ENCODE measurements at places on chromosomes 5 and 9. TPM values are rescaled to one million over a fixed set of nuclear protein-coding genes. Genes with fewer than 3 reads are reported as not detected.

DNA sequence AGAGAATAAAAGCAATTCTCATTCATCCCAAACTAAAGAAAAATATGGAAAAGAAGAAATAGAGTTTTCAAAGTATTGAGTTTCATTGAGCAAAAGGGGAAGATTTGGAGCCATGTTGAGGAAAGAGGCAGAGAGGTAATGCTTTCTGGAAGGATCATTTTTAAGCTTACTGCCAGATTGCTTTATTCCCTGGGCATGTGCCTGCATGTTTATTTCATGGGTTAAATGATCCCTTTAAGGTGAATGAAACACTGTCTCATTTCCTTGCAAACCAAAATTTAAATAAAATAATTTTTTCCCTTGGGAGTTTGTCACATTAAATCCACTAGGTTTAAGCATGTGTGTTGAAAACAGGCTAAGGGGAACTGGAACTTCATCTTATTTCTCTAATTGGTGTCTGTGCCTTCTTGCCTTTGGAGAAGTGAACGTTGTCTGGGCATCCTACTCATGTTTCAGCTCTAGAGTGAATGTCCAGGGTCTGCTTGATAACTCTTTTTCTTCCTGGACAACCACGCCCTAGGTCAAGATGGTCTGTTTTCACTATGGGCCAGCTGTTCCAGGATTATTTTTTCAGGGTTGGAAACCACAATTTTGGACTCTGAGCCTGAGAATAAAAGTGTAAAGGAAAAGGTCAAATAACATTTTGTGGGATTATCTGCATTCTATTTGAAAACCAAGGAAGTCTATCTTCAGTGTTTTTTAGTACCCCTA is 114.1 kb upstream of the ELL2 start:
- no peak for DNase-seq
- no peaks in the 10 kb centered on the region for H3K36me3 ChIP-seq
- H3K4me3 ChIP-seq = no peak overlapping the region
- H3K27ac ChIP-seq = no peak overlapping the region
- no peaks in the 10 kb centered on the region for H3K4me1 ChIP-seq

GRCh38 chr9:95516734-95517558 is at the start of gene PTCH1:
Gene PTCH1, minus strand, starts transcription at chr9:95516971.
- H3K4me1 ChIP-seq = peaks cover 33% of the 10 kb centered on the region
- H3K4me3 ChIP-seq = peak within 1 kb of the TSS; percentile 99

GRCh38 chr5:116451905-116452450 is 122.6 kb downstream of the SEMA6A start:
- no peaks in the 10 kb centered on the region for H3K36me3 ChIP-seq
- no peak for DNase-seq
- H3K27me3 ChIP-seq = no peaks in the 10 kb centered on the region
- no peaks in the 10 kb centered on the region for H3K4me1 ChIP-seq

GRCh38 chr5:176405656-176406435 is 10.5 kb downstream of the CLTB start:
- no peak overlapping the region for H3K4me3 ChIP-seq
- H3K4me1 ChIP-seq = peaks cover 7% of the 10 kb centered on the region
- no peak overlapping the region for H3K27ac ChIP-seq
- H3K27me3 ChIP-seq = no peaks in the 10 kb centered on the region

MTAP gene
- total RNA-seq = 44.7 TPM

DNA sequence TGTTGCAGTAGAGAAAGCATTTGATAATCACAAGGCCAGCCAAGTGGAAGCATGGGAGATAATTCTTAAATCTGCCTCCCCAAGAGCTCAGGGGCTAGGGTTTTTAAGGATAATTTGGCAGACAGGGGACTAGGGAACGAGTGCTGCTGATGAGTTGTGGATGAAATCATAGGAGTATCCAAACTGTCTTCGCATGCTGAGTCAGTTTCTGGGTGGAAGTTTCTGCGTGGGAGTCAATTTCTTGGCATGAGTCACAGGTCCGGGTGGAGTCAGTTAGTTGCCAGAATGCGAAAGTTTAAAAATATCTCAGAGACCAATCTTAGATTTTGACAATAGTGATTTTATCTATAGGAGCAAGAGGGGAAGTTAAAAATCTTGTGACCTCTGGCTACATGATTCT is 112.6 kb downstream of the TMC1 start:
- no peak for DNase-seq
- H3K27ac ChIP-seq = no peak overlapping the region
- H3K4me3 ChIP-seq = no peak overlapping the region
- no peaks in the 10 kb centered on the region for H3K4me1 ChIP-seq
- H3K36me3 ChIP-seq = no peaks in the 10 kb centered on the region

IFNA21 gene
- not detected for total RNA-seq

GRCh38 chr9:7454624-7455023 is 345.0 kb downstream of the DMAC1 start:
- peaks cover 6% of the 10 kb centered on the region for H3K36me3 ChIP-seq
- no peak overlapping the region for H3K4me3 ChIP-seq
- no peaks in the 10 kb centered on the region for H3K4me1 ChIP-seq
- no peak for DNase-seq
- H3K27ac ChIP-seq = no peak overlapping the region
- peaks cover 11% of the 10 kb centered on the region for H3K27me3 ChIP-seq

GRCh38 chr9:13171261-13171660 is 108.2 kb downstream of the MPDZ start:
- DNase-seq = no peak
- no peak overlapping the region for H3K27ac ChIP-seq
- no peak overlapping the region for H3K4me3 ChIP-seq
- no peaks in the 10 kb centered on the region for H3K4me1 ChIP-seq
- H3K36me3 ChIP-seq = no peaks in the 10 kb centered on the region

GRCh38 chr5:102762095-102762534 is 7.0 kb downstream of the PAM start:
- no peak overlapping the region for H3K4me3 ChIP-seq
- DNase-seq = no peak
- H3K27me3 ChIP-seq = no peaks in the 10 kb centered on the region
- H3K36me3 ChIP-seq = no peaks in the 10 kb centered on the region

GRCh38 chr5:55176176-55176818 is 3.3 kb upstream of the CDC20B start:
- no peak overlapping the region for H3K27ac ChIP-seq
- no peaks in the 10 kb centered on the region for H3K36me3 ChIP-seq

- H3K27me3 ChIP-seq = peaks cover 5% of the 10 kb centered on the region
- H3K36me3 ChIP-seq = no peaks in the 10 kb centered on the region
- H3K27ac ChIP-seq = no peak overlapping the region
- H3K4me3 ChIP-seq = no peak overlapping the region
- H3K4me1 ChIP-seq = peaks cover 2% of the 10 kb centered on the region
These were observed 3.4 kb downstream of the SLC6A19 start for GRCh38 chr5:1204693-1205242.

All from naive thymus-derived CD8-positive, alpha-beta T cell (primary cell).